Skin of body (tissue), 3 donors: ENCODE measurements at places on chromosomes 2 and 18. TPM values are rescaled to one million over a fixed set of nuclear protein-coding genes. Genes with fewer than 3 reads are reported as not detected.

DNA sequence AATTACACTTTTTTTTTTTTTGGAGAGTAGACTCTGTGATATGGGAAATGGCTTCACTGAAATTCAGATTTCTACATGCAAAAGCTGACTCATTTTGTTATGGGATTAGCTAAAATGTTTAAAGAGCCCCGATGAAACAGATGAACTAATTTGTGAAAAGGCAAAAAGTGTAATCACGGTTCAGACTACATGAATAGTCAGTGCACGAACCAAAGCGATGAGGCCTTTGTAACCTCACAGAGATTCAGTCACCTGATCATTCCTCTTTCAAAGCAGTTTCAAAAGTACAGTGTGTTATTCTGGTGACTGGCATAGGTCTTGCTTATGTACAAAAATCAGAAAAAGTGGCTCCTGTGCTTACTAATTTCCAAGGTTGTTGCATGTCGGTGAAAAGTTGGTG lies 44.6 kb downstream of the TGIF1 start:
- no peak for DNase-seq

DNER gene
- 3.3 TPM for total RNA-seq

DNA sequence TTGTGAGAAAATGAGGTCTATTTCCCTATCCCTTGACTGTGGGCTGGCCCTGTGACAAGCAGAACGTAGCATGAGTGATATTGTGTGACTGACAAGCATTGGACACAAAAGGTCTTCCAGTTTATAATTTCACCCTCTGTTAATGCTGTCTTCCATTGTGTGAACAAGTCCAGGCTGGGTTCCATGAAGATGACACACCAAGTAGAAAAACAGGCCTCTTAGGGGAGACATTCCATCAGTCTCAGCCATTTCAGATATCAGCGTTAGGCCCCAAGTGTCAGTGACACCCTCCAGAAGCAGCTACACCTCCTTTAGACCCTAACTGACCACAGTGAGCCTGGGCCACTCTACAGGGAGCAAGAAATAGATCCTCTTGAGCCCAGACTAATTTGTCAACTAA lies 511.3 kb downstream of the FBXO15 start:
- no peak for DNase-seq

DNA sequence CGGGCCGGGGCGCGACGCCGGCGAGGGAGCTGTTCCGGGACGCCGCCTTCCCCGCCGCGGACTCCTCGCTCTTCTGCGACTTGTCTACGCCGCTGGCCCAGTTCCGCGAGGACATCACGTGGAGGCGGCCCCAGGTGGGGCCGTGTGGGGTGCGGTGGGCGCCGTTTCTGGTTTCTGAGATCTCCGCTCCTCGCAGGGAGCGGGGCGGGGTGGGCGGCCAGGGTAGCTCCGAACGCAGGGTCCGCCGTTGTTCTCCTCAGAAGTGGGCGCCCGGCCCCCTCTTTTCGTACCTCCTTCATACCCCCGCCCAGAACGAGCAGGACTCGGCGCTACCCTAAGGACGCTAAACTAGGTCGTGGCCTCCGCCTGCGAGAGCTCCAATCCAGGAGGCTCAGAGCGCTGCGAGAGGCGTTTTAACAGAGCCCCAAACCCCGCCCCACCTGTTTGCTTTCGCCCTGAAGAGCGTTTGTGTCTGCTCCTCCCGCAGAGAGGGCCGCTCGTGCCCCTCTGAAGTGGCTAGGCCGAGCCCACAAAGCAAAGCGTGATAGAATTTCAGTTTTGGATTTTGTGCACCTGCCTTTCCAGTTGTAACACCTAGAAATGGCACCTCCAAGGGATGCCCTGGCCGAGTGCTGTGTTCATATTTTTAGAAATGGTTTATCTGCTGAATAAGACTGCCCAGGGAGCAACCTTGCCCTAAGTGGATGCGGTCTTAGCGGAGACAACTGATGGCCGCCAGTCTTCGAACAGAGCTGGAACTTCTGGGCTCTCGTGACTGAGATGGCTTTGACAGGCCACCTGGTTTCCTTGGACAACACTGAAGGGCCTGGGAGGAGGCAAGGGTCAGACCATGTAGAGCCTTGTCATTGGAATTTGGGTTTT lies 626 bp downstream of the CAPN10 start:
- no peak for DNase-seq

SLC19A3 gene
- total RNA-seq = 18.3 TPM

GNLY gene
- not detected for total RNA-seq

- no peak for DNase-seq
Observed at GRCh38 chr2:36562240-36562639, 35.7 kb downstream of the FEZ2 start.

GRCh38 chr2:5401115-5401657 lies 291.0 kb upstream of the SOX11 start:
- DNase-seq = no peak

CKAP2L gene
- total RNA-seq = 6.0 TPM

DNA sequence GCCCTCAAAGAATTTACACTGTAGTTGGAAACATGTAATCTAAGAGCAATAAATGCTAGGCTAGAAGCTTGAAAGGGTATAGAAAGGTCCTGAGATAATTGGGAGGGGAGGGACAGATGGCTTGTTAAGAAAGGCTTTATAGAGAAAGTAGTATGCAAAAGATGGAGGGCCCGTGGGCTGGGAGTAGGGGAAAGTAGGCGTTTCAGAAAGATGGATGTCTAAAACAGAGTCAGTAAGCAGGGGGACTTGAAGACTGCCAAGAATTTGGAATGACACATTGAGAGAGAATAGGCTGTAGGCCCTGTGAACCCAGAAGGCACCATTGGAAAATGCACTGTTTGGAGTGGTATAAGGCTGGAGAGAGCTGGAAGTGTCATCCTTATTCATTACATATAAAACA lies 822 bp downstream of the PSMG2 start:
- DNase-seq = no peak

- DNase-seq = no peak
Observed at GRCh38 chr2:47519604-47520301, 116.8 kb downstream of the MSH2 start.

GRCh38 chr2:149103081-149103620 lies 64.7 kb downstream of the LYPD6B start:
- no peak for DNase-seq
